Stimulated activated CD8-positive, alpha-beta memory T cell treated with anti-CD3 and anti-CD28 coated beads, Interleukin-2, amount 100 ng/mL, for 1 hour (primary cell): ENCODE measurements at places on chromosomes 7 and 10.

GRCh38 chr10:73859784-73860491 lies 14.4 kb downstream of the CAMK2G start:
- no peak for DNase-seq

DNA sequence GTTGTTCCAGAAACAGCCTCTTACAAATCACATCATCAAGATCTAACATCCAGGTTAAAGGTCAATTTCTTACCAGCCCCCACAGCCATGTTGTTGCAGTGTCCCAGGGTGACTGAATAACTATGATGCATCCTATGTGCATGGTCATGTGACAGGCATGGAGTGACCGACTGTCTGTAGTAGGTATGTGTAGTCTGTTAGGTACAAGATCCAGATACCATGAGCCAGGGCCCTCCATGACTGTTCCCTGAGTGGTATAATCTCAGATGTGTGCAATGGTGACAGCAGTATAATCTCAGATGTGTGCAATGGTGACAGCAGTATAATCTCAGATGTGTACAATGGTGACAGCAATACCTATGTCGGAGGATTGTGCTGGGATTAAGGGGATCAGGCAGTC lies 8.8 kb downstream of the CDHR3 start:
- DNase-seq: no peak

GRCh38 chr7:87173471-87173870 lies 21.2 kb downstream of the DMTF1 start:
- DNase-seq: no peak

DNA sequence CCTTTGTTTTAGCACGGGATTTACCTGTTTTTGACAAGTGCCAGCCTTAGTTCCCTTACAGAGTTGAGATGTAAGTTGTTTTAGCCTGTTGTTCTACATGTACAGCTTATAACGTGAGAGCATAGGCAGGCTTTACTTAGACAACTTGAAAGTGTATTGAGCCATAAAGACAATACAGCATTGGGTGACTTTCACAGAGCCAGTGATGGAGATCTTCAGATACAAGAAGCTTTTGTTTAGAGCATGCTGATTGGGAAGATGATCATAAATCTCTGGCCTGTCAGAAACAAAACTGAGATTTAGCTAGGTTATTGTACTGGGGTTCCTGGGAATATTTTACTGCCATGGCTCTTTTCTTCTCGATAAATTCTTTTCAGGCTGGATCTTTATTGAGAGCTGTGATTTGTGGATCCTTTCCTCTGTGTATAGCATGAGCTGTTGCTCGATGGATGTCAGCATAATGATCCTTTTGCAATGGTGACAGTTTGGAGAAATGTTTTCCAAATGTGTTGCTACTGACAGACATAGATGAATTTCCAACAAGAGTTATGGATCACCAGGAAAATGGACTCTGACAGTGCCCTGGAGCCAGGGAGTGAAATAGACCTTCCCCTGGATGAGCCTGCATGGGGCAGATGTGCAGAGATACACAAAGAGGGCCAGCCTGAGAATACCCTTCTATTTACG lies 30.2 kb downstream of the LHFPL3 start:
- DNase-seq: no peak

GRCh38 chr10:13633689-13634088 lies 46.9 kb downstream of the PRPF18 start:
- no peak for DNase-seq

GRCh38 chr10:4390219-4390618 lies 435.8 kb upstream of the AKR1E2 start:
- no peak for DNase-seq

DNA sequence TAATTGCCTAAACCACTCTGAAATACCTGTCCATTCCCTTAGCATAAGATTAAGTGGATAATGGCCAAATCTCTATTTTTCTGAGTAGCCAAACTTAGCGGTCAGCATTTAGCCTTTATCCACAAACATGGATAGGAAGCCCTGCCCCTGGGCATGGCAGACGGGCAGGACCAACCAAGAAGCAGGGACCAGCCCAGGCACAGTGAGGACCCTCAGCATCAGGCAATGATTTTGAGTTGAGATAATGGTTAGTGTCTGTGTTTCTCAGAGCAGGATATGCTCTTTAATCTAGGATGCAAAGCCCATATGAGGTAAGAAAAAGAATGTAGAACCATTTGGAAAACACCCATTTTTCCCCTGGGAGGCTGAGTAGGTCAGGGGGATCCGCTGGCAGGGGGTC lies 131.7 kb downstream of the DPP6 start:
- no peak for DNase-seq

DNA sequence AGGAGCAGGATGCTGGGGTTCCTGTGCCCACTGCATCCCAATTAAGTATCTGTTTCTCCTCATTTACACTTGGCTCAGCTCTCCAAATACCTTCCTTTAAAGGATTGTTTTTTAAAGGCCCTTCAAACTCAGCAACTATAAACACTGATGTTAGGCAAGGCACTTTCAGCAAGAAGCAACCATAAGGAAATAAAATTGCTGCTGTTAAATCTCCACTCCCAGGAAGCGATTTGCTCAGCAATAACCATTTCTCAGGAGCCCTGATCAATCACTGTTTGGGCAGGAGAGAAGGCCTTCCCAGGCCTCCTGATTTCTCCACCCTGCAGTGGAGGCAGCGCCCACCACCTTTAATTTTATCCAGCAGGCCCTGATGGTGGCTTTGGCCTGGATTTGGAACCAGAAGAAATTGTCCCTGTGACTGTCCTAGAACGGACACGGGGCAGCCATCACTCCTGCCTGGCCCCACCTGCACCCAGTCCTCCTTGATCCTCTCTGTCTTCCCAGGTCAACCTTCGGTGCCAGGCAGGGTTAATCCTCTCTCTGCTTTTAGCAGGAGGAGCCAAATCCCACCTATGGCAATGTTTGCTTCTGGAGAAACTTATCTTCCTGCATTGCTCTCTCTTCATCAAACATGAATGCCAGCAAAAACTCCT lies 199.8 kb downstream of the PLXNA4 start:
- no peak for DNase-seq

DNA sequence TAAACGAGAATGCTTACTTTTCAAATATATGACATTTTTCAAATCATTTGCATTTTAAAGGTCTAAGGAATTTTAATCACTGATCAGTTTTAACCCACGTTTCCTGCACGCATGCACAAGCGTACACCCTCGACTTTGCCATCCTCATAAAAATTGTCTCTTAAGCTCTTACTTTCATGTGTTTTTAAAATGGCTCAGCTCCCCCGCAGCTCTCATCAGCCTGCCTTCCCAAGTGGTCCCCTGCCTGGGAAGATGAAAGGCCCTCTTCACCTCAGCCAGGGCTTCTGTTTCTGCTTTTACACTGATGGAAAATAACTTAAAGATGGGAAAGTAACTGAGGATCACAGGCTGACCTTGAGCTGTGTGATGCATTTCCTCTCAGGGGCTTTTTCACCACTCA lies 131.6 kb upstream of the LSM8 start:
- no peak for DNase-seq

- DNase-seq: no peak
Measured at GRCh38 chr7:52842202-52842900, 193.1 kb upstream of the POM121L12 start.

- DNase-seq: no peak
Measured at GRCh38 chr10:35908451-35908850, 266.4 kb upstream of the FZD8 start.

DNA sequence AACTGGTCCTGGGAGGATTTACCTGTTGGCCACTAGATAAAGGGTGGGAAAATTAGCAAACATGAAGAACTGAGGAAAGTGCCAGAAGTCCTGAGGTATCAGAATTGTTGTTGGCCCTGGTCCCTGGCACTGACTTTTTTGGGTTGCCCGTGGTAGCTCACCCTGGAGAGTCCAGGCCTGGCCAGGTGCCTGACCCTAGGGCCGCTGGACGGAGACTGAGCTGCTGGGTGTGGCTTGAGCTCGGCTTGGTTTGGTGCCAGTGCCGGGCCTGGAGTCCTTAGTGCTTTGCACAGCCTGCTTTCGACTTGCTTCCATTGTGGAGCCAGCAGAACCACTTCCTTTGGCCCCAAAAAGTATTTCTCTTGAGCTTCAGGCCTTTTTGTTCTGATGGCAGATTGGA lies 12.9 kb downstream of the MDH2 start:
- no peak for DNase-seq

GRCh38 chr7:5677538-5678294 lies 103.7 kb downstream of the RNF216 start:
- no peak for DNase-seq

DNA sequence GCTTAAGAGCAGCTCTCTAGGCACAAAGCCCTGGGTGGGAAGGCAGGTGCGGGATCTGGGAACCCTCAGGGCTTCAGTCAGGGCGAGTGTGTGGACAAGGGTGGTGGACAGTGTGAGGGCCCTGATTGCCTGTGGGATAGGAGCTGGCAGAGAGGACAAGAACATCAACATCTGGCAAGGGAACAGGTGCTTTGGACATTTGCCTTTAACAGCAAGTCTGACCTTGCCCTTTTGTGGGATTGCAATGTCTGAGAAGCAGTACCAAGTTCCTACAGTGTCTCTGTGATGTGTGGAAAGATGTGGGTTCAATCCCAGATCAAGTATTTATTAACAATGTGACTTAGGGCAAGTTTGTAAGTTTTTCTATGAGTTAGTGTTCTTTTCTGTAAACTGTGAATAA lies 46.7 kb downstream of the TFAM start:
- no peak for DNase-seq

DNA sequence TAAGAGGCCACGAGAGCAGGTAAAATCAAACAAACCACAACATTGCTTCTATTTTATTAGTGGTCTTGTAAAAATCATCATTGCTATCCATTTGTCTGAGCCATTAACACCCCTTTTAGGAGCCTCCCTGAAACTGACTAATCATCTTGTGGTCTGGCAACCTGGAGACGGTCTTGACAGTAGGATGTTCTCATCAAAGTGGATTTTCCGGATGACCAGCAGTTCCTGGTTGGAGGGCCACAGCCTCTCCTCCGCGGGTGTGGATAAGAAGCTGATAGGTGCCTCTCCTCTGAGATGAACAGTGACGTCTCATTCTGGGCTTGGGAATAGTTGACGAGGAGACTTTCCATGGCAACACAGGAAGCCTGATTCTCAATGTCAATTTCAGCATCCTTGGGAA lies 490.7 kb downstream of the TYW1 start:
- DNase-seq: no peak

GRCh38 chr10:48768926-48769325 lies 84.3 kb downstream of the WDFY4 start:
- DNase-seq: no peak

DNA sequence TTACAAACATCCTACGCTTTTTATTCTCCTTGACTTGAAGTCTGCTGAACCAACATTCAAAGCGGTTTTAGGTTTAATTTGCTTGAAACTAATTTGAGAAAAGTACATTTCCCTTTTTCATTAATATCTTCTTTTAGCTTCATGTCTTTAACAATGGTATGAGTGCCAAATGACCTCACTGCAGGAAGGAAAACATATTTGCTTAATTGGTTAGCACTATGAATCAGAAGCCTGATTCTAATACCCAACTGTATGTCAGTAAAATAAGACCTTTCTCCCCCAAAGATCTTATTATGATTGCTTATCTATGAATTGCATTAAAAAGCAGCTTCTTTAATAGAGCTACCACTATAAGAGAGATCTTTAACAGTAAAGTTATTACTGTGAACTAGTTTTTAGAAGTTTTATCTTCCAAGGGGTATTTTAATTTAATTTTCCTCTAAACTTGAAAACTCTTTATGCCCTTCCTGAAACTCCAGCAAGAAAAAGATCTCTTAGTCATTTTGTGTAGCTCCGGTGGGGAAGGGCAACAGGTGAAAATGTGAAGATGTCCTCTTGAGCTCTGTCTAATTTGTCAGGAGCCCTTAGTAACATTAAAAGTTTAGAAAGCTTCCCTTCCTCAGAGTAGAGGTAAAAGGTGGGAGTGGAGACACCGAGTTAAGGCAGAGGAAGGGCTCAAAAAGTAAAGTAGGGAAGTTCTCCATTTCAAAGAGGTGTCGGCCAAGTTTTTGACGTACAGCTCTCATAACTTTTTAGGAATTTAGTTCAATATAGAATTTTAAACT lies 6.1 kb downstream of the COL1A2 start:
- no peak for DNase-seq

DNA sequence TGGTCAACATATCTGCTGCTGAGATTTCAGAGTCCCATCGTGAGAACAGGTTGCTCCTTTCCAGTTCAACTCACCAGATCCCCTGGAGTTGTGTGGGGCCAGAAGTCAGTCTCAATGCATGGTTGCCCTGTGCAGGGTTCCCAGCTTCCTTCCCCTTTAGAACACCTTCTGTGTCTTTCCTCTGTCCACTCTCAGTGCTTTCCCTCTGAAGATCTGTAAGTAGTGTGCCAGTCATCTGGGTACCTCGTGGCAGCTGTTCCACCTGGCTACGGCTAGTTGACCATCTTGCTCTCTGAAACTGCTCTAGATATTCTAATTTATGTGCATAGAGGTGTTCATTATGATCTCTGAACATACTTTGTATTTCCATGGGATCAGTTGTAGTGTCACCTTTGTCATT lies 36.1 kb upstream of the PRSS37 start:
- DNase-seq: no peak

- no peak for DNase-seq
Measured at GRCh38 chr10:101230183-101230917, 1.1 kb upstream of the LBX1 start.

DNA sequence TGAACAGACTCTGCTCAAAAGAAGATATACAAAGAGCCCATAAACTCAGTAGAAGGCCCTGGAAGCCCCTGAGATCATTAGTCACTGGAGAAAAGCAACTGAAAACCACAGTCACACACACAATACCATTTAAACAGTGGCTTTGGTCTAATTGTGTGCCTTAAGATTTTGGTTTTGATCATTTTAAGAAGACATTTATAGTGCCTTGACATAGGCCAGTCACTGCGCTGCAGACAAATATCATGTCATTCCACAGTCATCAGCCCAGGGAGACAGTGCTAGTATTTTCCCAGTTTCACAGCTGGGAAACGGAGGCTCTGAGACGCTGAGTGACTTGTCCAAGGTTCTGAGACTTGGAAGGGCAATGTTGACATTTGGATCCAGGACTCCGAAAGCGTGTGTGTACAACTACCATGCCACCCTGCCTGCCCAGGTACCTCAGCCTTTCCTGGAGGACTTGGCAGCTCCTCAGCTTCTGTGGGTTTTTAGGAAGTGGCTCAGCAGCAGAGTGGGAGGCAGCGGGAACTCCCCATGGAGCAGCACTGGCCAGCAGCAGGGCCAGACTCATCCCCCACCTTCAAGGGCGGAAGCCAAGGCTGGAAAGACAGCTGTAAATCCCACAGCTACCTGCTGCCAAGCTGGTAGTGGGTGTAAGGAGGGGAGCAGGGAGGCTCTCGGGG lies 173.9 kb downstream of the WDR11 start:
- no peak for DNase-seq

DNA sequence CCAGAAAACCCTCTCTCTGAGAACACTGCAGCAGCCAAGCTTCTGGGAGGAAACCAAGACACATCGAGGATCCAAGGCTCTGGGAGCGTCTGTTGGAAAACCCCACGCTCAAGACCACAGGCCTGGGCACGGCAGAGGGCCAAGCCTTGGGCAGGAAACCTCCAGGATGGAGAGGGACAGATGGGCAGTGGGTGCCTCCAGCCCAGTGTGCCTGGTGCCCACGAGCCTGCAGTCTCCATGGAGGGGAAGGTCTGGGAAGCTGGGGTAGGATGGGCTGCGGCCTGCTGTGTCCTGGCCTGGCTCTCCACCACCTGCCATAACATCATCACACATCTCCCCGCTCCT lies 96.1 kb downstream of the FAM53B start:
- no peak for DNase-seq
